Lung microvascular endothelial cell (primary cell): ENCODE measurements at places on chromosomes 16 and 17.

GRCh38 chr16:11379420-11379819, 34.2 kb downstream of the RMI2 start:
- peak; percentile 65 for DNase-seq

DNA sequence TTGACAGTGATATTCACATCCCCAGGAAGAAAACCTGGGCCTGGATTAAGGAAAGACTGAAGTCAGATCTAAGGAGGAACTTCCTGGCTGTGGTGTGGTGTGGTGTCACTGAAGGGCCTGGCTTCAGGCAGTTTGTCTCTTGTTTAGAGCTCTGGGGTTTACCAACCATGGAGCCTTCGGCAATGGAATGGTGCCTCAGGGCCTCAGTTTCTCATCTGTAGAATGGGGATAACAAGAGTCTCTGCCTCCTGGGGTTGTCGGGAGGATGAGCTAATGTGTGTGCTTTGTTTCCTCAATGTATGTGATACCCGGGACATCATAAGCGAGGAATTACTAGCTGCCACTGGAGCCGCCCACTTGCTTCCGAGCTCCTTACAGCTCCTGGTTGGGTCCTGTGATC, 12.7 kb downstream of the WNT3 start:
- DNase-seq = no peak

GRCh38 chr17:13027246-13027645, 9.4 kb upstream of the ELAC2 start:
- DNase-seq = no peak

GRCh38 chr16:82264756-82265155, 94.7 kb upstream of the MPHOSPH6 start:
- no peak for DNase-seq

DNA sequence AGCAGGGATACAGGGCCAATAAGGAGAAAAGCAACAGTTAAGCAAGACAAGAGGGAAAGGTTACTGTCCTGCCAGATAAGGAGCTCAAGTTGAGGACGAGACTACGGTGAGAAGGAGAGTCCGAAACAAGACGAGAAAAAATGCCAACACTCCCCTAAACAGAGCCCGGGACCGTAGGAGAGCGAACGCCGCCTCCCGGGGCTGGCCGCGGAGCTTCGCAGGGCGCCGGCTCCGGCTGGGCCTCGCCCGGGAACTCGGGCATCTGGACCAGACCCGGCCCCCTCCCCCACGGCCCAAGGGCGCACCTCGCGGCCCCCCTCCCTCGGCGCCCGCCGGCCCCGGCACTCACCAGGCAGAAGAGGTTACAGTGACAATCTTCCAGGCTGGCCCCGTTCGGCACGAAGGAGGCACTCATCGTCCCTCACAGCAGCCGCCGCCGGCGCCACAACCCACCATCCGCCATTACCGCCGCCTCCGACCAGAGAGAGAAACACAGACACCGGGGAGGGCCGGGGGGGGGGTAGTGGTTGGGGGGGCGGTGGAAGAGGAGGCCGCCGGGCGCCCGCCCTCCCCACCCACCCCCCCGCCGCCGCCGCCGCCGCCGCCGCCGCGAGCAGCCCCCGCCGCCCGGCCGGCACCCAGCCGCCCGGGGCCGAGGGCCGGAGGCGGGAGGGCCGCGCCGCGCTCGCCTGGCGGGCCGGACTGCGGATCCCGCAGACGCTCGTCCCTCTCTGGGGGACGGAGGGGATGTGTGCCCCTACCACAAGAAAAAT, at the start of gene MED13:
Gene MED13 (minus strand): TSS at position 488 of the 773 bp plus-strand sequence. CDS start 73 bp downstream, at position 415.
- DNase-seq = peak; percentile 54

DNA sequence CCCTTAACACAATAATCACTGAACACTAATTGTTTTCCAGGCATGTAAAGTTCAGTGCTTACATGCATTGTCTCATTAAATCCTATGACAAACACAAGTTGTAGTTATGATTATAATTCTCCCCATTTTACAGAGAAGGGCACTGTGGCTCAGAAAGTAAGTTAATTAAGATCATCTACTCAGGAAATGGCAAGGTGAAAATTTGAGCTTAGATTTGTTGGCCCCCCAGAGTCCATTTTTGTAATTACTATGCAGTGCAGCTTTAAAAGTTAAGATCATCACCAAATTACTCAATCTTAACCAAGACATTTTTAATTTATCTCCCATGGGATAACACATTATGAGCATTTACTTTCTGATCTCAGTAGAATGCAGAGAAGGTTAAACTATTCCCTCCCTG, 34.2 kb upstream of the CCL1 start:
- no peak for DNase-seq

- no peak for DNase-seq
These were observed 38.8 kb downstream of the SCPEP1 start for GRCh38 chr17:57016764-57017116.

DNA sequence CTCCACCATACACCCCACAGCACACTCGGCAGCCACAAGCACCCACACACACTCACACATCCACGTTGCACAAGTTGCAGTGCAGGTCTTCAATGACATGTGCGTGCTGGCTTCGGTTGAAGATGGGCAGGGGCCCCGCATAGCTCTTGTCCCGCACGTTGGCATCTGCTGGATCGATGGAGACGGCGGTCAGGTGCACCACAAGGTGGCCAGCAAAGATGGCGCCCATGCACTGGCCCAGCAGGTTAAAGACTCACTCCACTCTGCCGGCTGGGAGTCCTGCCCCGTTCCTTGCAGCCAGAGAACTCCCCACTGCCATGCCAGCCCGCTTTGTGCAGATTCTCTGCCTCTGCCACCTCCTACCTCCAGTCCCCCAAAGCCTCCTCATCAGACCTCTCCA, 7.6 kb upstream of the TPPP3 start:
- DNase-seq = no peak

DNA sequence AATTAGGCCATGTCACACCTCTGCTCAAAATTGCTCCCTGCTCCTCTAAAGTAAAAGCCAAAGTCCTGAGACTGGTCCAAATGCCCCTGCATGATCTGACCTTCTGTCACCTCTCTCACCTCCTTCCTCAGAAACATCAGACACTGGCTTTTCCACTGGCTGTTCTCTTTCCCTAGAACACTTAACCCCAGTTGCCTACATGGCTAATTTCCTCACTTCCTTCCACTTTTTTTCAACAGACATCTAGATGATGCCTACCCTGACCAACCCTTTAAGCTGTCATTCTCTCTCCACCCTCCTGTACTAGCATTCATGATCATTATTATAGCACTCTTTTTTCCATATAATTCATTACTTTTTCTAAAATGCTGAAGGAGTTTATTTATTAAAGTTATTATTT, 31.0 kb downstream of the CCT6B start:
- no peak for DNase-seq
